ENCODE measurements at places on chromosomes 5 and 9.

GRCh38 chr5:139638736-139639618 lies 9.2 kb upstream of the CXXC5 start:
- DNase-seq = no peak

- DNase-seq = no peak
Measured at GRCh38 chr5:135714126-135714894, 120.2 kb upstream of the SLC25A48 start.

- no peak for DNase-seq
Measured at GRCh38 chr5:154058055-154059038, 19.6 kb downstream of the MFAP3 start.

GRCh38 chr5:108629779-108630528 lies 117.7 kb upstream of the FER start:
- no peak for DNase-seq

DNA sequence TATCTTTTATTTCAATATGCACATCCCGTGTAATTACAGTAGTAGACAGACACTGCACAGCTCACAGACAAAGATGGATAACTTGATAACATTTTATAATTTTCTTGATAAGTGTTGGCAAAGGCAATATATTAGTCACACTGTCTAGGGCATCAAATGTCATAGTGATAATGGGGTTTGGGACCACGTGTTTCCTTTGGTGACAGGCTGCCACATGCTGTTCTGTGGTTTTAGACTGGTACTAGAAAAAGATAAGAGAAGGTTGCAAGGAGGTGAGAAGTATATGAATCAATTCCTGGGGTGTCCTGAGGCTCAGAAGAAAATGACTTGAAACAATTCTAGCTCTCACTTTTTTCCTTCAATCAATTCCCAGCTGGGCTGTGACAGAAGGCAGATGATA lies 258.8 kb upstream of the CHD1 start:
- no peak for DNase-seq

DNA sequence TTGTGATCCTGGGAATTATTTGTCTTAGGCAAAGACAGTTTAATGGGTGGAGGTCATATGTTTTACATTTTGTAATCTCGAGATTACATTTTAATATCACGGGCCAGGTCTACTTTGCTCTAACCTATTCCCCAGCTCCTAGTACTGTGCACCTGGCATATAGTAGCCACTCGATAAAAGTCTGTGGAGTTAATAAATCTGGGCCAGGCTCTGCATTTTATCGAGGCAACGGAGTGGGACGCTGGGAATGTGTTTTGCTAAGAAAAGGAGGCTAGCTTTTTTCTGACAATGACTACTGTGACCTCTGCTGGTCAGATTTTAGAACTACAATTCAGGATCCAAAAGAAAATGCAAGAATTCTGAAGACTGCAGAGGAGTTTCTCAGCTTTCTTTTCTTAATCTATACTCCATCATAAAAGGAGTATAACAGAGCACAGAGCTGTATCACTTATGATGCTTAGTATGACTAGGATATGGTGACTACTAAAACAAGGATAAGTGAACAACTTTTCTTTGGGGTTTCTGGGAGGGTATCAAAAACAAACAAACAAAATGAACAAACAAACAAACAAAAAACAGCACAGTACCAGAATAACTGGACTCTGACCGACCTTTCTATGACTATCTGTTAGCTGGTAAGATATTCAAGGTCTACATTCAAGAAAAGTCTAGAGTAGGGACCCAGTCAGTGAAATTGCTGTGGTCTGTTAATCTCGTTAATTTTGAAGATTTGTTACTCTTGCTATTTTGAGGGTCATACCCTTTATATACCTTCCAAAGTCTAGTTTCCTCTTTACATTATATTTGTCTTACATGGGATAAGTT lies 46.1 kb upstream of the CER1 start:
- peak; percentile 22 for DNase-seq

DNA sequence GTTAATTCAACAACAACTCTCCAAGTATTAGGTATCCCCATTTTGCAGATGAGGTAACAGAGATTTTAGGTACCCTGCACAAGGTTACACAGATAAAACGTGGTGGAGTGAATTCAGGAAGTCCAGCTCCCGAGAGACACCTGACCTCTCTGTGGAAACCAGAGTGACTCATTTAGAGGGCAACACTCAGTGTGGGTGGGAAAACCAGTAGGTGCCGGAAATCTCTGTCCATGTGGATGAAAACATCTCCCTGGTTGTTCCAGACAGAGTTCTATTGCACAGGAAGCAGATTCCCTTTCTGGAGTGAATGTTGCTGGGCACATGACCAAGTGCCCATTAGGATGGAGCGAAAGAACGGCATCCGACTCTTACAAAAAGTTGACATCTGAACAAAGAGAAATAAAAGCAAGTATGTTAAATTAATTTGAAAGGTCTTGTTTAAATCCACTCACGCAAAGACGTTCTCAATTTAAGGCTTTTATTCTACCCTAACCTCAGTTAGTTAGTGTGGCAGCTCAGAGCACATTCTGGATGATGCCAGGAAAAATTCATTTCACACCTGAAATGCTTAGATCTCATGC lies 391.9 kb upstream of the WWC1 start:
- no peak for DNase-seq
